ENCODE measurements at places on chromosomes 1 and 21.
A peak's percentile ranks its signal among the peaks of the same experiment; 100 is the strongest.

DNA sequence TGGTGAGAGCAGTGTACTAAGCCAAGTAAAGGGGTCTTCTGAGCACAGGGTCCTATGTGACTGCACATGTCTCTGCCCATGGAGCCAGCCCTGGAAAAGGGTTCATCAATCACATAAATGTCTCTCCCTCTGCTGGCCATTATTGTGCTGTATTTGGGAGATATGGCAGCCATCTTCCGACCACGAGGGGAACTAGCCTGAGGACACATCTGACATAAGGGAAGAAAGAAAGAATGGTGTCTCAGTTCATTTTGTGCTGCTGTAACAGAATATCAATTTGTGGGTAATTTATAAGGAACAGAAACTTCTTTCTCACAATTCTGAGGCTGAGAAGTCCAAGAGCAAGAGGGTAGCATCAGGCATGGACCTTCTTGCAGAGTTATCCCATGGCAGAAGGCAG lies 55.1 kb upstream of the GJA5 start:
- no peak for DNase-seq

GRCh38 chr1:32250893-32251716 lies at the start of gene LCK:
LCK (plus strand) TSS chr1:32251265; CDS start chr1:32274330, 23,065 bp downstream.
- no peak for DNase-seq

- DNase-seq: no peak
These were observed 94.5 kb downstream of the CD58 start for GRCh38 chr1:116476321-116476720.

DNA sequence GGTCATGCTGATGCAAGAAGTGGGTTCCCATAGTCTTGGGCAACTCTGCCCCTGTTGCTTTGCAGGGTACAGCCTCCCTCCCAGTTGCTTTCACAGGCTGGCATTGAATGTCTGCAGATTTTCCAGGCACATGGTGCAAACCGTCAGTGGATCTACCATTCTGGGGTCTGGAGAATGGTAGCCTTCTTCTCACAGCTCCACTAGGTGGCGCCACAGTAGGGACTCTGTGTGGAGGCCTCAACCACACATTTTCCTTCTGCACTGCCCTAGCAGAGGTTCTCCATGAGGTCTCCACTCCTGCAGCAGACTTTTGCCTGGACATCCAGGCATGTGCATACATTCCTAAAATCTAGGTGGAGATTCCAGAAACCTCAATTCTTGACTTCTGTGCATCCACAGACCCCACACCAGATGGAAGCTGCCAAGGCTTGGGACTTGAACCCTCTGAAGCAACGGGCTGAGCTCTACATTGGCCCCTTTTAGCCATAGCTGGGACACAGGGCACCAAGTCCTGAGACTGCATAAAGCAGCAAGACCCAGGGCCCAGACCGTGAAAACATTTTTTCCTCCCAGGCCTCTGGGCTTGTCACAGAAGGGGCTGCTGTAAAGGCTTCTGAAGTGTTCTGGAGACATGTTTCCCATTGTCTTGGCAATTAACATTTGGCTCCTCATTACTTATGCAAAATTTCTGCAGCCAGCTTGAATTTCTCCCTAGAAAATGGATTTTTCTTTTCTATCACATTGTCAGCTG lies 466.2 kb upstream of the PBX1 start:
- DNase-seq: no peak

- peak; percentile 27 for DNase-seq
These were observed 49.4 kb upstream of the BOLA1 start for GRCh38 chr1:149849947-149850360.

GRCh38 chr1:86573763-86574484 lies 27.0 kb downstream of the CLCA4 start:
- no peak for DNase-seq

DNA sequence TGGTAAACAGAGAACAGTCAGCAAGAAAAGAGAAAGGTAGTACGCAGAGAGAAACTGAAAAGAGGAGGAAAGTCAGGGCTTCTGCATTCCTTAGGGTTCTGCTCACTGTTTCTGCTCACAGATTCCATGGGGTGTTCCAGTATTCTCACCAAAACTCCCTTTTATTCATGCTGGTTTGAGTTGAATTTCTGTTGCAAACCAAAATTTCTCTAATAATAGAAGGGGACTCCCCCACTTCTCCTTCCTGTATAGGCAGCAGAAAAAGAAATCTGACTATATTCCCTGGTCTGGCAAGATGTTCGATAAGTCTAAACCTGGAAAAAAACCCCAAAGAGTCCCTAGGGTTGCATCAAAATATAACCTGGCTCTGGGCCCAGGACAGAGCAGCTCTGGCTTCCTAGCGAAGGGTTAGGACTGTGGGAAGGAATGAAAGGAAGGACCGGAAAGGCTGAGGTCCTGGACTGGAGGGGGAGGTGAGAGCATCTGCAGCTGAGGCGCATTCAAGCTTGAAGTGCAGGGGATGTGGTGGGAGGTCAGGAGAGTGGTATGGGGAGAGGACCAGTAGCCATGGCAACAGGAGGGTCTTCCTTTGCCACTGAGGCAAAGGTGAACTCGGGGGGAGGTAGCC lies 18.8 kb upstream of the RGS16 start:
- no peak for DNase-seq

- no peak for DNase-seq
These were observed 291.9 kb downstream of the DSCAM start for GRCh38 chr21:40555021-40555528.

DNA sequence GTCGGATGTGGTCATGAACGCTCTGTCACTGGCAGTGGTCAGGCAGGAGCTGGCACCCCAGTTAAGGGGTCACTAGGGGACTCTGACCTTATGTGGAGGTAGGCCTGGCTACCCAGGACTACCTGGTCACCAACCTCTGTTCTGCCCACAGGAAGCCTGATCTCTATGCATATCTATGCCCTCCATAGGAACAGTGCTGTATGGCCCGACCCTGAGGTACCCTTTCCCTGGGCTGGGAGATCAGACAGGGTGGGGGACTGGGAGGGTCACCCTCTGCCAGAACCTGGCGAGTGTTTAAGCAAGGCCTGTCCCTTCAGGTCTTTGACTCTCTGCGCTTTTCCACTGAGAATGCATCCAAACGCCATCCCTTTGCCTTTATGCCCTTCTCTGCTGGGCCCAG lies 19.0 kb downstream of the CYP4B1 start:
- DNase-seq: no peak

DNA sequence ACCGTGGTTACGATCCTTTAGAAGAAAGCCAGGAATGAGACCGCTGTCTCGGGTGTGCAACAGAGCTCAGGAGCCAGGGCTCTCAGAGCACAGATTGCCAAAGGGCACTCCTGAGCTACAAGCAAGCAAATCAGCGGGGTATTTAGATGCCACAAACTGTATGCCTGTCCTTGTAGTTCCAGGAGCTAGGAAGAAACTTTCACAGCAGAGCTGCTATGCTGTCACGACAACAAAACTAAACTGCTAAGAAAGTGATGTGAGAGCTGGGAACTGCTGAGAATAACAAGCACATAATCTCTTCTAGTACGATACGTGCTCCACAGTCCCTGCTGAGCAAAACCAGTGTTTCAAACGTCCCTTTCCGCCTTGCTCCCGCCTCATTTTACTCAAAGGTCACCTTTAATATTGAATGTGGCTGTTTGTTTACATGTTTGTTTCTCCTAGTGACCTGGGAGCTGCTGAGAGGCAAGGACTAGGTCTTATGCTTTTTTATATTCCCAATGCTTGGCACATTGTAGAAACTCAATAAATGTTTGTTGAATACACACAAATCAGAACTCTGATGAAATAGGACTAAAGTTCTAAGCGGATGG lies 14.7 kb downstream of the GREM2 start:
- DNase-seq: no peak

- DNase-seq: no peak
These were observed 622.3 kb upstream of the PLXNA2 start for GRCh38 chr1:208866386-208866955.

DNA sequence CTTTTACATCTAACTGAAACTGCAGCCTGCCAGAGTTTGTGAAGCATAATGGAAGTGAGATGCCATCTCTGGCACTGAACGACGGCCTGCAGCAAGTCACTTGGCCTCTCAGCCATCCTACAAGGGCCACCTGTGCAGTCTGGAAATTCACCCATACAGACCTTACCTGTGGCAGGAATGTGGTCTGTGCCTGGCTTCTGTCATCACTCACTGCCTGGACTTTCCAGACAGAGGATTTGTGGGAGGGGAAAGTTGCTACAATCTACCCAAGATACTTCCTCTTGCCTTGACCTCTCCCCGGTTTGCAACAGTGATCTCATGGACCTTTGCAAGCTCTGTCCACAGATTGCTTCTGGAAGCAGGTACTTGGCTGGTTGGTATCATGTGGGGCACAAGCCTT lies 58.4 kb upstream of the ATP1B1 start:
- DNase-seq: no peak

DNA sequence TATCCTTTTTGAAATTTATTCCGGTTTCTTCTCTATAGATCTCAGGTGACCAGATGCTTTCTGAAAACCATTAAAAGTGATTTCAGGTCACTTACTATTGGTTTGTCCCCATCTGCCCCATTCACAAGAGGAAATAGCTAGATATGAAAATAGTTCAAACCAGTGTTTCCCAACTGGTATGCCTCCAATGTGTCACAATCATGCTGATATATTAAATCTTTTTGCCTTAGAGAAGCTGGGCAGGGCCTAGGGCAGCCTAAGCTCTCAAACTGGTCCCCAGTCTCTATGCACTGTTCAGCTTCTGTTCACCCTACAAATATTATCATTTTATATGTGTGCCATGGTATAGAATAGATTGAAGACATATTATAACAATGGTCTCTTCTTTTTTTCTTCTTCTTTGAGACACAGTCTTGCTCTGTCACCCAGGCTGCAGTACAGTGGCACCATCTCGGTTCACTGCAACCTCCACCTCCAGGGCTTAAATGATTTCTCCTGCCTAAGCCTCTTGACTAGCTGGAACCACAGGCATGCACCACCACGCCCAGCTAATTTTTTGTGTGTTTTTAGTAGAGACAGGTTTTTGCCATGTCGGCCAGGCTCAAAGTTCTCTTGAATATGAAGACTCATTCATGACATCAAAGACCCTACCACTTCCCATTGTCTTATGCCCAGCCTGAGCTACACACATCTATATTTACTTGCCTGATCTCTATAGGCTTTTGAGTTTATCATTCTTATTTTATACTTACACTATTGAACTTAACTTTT lies 15.7 kb downstream of the PTPN22 start:
- DNase-seq: no peak

DNA sequence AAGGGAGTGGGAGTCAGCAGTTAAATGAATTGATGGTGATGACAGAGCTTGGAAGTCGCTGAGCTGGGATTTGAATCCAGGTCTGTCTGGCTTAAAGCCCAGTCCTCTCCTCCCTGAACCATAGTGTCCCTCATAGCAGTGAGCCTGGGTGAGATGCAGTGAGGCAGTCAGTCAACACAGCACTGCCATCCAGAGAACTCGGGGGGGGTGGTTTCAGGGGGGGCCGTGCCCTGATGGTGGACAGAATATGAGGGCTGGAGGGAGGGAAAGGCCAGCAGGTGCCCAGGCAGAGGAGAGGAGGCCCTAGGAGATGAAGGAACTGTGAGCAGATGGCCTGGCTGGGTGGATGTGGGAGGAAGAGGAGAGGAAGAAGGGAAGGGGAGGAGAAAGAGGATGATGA lies 405.6 kb downstream of the PTPRU start:
- no peak for DNase-seq

- no peak for DNase-seq
These were observed 125.9 kb downstream of the RGS21 start for GRCh38 chr1:192442736-192443135.

- DNase-seq: no peak
These were observed 412.6 kb downstream of the ZP4 start for GRCh38 chr1:237478082-237478481.

DNA sequence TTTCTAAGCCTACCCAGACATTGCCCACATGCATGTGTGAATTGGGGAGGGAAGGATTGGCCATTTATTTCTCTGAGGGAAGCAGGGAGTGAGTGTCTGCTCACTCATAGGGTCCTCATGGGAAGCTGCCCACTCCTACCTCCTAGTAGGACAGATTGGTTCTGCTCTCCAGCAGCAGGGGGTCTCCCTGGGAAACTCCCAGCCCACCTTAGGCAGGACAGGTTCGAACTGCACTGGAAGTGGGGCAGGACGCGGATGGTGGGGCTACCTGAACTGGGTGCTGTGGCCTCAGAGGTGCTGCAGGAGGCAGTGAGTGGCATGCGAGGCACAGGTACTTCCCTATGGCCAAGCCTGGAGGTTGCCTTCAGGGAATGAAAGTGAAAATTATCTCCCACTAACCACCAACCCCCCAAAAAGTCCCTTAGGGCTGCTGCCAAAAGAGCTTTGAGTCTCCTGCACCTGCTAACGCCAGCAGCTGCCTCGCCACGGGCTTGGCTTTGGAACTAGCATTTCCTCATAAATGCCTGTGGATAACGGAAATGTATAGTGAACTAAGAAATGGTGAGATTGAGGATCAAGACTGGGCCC lies 157.0 kb upstream of the COA6 start:
- DNase-seq: no peak

GRCh38 chr1:108560189-108560873 lies 431 bp downstream of the EEIG2 start:
- peak; percentile 37 for DNase-seq

DNA sequence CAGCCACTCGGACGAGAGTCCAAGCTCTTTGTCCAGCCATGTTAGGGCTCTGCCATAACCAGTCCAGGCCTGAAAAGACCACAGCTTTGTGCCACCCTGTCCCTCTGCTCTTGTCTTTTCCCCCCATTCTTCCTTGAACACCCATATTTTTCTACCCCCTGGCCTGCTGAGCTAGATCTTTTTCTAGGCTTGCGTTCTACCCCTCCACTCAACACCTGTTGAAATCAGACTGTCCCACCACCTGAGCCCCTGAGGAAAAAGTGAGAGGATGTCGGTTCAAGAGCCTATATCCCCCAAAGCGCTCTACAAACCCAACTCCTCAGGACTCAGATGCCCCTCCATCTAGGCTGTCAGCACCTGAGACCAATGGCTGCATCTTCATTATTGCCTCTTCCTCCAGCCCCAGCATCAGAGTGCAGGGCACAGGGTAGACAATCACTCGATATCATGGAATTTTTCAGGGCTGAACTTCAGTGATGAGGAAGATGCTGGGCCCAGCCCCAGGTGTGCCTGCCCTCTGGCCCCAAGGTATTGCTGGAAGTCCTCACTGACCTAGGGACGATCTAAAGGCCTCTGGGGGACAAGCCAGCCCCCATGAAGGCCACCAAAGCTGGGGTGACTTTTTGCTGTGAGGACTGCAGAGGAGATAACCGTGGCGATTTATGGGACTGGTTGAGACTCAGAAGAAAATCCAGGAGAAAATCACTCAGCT lies 75.3 kb downstream of the CD247 start:
- DNase-seq: no peak

GRCh38 chr1:176843352-176844297 lies 320.9 kb downstream of the ASTN1 start:
- DNase-seq: peak; percentile 70

GRCh38 chr1:51218570-51218969 lies 17.5 kb upstream of the RNF11 start:
- DNase-seq: no peak

- peak; percentile 10 for DNase-seq
These were observed 171.5 kb downstream of the AJAP1 start for GRCh38 chr1:4825800-4826450.
